ENCODE measurements at places on chromosomes 1 and 21.

DNA sequence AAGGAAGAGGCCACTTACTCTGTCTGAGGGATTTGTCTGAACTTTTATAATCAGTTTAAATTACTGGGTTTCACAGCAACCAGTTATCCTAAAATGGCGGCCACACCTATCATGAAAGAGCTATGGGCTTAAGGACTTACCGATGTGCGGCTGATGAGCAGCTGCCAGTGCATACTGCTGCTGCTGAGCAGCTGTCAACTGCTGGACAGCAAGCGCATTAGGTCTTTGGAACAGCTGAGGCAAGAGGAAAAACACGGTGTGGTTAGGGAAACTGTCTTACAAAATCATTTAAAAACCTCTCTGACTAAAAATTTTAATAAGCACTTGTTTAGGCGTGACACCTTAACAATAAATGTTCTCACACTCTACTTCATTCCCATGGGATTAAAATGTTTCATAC lies 72.6 kb upstream of the SDC3 start:
- no peak for DNase-seq

- DNase-seq: no peak
These were observed 142.1 kb upstream of the COL11A1 start for GRCh38 chr1:103250441-103250861.

DNA sequence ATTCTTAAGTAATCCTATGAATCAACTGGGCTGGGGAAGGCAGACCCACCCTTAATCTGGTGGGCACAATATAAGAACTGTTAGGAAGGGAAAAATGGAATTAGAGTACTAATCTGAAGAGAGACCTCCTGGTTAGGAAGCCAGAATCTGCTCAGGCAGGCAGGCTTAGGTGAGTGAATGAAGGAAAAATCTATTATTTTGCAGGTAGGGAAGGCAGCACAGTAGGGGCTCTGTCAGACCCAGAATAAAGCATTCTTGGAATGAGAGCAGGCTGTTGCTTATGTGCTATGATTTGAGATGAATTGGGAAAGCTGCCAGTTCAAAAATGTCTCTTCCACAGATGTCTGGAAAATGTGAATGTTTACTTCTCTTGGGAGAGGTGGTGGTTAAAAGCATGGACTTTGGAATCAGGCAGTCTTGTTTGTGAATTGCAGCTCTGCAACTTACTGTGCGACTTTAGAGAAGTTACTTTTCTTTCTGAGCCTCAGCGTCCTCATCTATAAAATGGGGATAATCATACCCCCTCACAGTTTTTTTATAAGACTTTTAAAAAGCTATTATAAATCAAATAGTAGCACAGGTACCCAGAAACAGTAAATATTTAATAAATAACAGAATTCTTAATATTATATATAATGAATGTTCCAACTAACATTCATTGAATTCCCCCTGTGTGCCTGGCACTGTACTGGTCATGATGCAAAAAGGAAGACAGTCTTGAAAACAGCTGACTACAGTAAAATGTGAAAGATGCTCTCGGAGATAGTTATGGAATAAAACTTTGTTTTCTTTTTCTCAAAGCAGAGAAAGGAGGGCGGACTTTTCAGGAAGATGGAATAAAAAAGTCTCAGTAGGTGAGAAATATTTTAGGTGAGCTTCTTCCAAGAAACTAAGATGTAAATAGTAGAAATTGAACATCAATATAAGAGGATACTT lies 15.3 kb upstream of the ZNF644 start:
- DNase-seq: no peak

GRCh38 chr1:212201461-212201860 lies 83.7 kb upstream of the PPP2R5A start:
- DNase-seq: no peak

DNA sequence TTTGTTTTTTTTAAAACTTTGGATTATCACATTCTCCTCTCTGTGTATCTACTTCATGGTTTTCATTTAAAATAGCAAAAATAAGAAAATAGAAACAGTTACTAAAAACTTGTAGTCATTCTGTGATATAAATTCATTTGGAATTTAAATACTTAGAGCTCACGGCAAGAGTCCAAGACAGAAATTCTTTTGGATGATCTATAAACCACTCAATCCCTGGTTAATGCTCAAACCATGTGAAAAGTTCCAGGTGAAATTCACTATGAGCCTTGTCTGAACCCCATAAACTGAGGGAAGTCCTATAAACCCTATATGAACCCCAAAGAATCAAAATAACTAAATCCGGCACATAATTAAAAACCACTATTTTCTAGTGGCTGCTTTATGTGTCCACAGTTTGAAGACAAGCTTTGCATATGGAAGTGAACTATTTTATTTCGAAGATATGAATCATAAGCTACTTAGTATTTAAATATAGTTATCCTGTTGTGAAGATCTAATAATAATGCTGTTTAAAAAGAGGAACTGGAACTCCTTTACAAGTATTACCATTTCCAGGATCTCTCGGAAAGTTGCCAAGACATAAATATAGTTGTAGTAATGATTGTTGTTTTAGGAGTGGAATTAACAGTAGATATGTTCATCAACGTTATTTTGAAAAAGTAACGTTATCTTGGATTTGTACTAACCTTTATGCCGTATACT lies 163.5 kb downstream of the NFIA start:
- DNase-seq: no peak

DNA sequence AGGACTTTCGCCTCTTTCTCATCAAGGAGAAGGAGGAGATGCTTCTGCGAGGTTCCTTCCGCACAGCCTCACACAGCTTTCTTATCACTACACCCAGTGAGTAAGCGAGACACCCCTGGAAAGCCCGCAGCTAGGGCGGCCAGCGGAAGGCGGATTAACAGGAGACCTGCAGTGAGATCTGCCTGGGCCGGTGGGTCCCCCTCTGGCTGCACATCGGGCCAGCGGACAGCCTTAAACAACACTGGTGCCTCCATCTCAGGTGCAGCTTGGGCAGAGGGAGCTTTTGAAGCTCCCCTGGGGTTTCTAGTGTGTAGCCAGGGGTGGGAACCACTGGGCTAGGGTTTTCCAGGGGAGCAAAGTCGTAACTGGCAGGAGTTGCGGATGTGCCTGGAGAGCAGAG lies 17.5 kb upstream of the MTARC1 start:
- no peak for DNase-seq

GRCh38 chr1:3052501-3052900 lies 16.5 kb upstream of the PRDM16 start:
- DNase-seq: no peak

DNA sequence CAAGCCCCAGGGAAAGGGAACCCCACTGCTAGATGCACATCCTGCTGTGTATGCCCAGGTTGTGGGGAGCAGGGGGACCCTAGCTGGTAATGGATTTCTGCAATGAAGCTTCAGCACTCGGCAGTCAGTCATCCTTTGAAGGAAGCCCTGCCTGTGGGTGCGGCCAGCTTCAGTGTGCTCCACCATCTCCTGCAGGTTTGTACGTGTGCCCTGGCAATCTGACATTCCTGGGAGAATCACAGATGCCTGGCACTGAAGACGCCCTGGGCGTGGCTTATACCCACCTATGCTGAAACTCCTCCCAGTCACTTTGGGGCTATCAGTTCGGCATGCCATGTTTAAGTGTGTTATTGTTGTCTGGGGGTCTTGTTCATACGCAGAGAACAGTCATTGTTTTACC lies 6.8 kb downstream of the SPRR5 start:
- DNase-seq: no peak

- no peak for DNase-seq
These were observed 98.6 kb upstream of the LPGAT1 start for GRCh38 chr1:211928993-211929637.

- no peak for DNase-seq
These were observed 169.5 kb upstream of the USP24 start for GRCh38 chr1:55384637-55385036.

GRCh38 chr1:31647106-31647505 lies 2.4 kb upstream of the PEF1 start:
- no peak for DNase-seq

GRCh38 chr21:45164124-45164511 lies 89.7 kb downstream of the ADARB1 start:
- DNase-seq: no peak

DNA sequence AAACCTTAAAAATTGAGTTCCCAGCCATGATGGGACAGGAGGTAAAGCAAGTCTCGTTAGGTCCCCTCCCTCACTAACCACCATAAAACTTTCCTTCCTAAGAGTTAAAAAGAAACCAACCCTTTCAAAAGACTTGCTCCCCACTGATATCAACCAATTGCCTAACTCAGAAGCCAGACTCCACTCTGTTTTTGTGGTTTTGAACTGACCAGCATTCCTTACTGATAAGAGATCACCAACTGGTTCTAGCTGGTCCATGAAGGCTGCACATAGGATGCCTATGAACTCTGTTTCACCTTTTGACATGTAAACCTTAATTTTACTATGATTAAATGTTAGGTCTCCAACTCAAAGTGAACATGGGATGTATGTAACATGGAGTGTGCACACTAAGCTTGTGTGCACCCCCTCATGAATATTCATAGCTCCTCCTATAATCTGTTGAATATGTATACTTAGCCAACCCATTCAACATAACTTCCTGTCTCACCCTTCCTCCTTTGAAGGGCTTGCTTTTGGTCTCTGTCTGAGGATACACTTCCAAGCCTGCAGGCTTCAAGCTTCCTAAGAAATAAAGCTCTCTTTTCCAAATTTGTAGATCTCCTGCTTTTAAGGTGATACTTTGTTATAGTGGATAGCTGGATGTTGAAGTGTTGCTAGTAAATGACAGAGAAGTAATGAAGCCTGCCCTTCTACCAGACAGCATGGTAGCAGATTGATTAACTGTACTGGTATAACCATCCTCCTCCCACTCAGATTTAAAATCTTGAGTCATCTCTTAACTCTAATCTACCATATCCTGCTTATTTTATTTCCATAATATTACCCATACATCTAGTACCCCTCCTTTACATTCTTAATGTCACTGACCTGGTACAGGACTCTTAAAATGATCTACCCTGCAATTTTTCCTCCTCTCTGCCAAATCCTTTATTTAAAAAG lies 95.6 kb downstream of the ZNF644 start:
- DNase-seq: no peak

DNA sequence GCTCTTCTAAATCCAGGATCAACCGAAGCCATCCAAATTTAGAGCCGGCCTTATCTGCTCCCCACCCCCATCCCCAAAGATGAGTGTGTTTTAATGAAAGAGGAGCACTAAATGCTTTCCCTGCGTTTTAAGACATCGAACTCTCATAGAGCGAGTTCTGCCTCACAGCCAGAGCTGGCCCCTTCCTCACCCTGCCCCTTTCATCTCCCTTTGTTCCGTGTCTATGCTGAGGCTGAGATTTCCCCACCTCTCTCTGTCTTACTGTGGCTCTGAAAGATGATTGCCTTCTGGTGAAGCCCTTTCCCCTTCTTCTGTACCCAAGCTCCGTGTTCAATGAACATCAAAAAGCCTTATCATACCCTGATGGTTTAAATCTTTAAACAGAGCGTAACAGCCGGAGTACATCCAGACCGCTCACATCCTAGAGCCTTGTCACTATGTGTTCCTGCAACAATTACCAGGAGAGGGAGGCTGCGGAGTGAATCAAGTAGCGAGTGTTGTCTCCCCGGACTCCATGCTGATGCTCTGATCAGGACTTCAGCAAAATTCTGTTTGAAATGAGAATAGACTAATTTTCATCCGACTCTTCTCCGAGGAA lies 110.1 kb downstream of the ZNF326 start:
- no peak for DNase-seq

GRCh38 chr21:17967319-17967718 lies 148.2 kb upstream of the C21orf91 start:
- no peak for DNase-seq

- no peak for DNase-seq
These were observed 160.0 kb downstream of the SDCCAG8 start for GRCh38 chr1:243415663-243416408.

DNA sequence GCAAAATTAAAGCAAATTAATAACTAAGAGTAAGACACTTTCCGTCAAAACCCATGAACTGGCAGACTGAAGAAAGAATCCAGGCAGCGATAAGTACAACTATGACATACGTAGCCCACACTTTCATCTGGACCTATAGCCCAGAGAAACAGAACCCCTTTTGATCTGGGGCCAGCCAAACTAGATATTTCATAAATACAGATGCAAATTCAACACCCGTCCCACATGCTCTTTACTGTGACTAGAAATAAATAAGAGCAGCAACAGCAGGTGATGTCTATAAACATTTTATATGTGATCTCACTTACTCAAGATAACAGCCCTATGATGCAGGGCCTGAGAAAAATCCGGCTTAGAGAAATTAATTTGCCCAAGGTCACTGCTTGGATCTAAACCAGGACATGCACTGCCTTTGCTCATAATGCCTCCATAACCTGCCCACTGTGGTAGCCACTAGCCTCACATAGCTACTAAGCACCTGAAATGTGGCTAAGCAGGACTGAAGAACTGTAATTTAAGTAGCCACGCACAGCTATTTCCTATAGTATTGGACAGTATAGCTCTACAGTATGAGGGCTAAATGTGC lies 130.2 kb downstream of the TGFBR3 start:
- no peak for DNase-seq

GRCh38 chr21:44778983-44779382 lies 22.6 kb downstream of the UBE2G2 start:
- no peak for DNase-seq

DNA sequence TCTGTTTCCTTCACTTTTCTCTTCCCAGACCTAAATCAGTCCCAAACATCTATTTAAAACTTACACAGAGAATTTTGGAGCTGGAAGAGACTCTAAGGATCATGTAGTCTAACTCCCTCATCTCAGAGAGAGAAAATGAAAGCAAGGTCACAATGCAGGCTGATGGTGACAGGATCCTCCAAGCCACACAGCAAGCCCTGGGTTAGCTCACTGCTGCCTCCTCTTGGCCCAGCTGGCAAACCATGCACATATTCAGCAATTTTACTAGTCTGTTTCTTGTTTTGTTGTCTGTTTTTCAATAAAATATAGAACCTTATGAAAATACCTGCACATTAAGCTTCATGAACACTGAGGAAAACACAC lies 27.7 kb upstream of the LY9 start:
- DNase-seq: peak; percentile 88

DNA sequence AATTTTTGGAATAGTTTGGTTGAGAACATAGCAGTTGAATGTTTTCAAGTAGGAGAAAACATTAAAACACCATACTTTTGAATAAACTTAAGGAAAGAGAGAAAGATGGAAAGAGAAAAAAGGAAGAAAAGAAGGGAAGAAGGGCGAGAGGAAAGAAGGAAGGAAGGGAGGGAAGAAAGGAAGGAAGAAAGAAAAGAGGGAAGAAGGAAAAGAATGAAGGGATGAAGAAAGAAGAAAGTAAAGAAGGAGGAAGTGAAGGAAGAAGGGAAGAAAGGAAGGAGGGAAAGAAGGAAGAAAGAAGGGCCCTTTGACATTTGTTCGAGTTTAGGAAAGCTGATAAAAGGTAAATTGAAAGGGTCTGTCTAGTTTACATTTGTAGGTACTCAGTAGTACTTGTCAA lies 482.7 kb downstream of the SIPA1L2 start:
- no peak for DNase-seq
